IPS DF 19.7 (cell line): ENCODE measurements at places on chromosomes 6 and 20.

DNA sequence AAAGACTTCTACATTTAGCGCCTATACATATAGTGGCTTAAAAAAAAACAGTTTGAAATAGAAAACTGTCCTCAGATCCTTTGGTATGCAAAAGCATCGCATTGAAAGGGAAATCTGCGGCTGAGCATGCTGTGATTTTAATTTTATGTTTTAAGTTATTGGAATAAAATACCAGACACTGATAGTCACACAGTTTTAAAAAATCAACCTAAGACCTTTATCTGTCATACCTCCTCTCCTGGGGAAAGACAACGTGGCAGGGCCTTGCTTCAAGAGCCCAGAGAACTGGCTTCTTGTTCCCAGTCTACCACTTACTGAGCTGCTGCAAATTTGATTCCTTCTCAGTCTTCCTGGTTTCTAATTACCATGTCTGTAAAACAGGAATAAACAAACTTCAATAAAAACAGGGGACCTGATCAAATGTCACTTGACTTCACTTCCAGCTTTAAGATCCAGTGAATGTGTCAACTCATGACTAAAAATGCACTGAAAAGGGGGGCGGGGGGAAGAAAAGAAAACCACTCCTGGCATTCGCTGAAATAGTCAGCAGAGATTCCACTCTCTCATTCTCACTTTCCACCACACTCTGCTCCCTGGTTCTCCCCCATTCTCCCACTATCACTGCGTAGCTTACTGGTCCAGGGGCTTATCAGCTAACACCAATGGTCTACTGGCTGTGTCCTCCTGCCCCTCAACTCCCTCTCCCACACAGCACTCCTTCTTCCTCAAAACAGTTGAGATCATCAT lies 494.7 kb upstream of the MARCKS start:
- DNase-seq: no peak

DNA sequence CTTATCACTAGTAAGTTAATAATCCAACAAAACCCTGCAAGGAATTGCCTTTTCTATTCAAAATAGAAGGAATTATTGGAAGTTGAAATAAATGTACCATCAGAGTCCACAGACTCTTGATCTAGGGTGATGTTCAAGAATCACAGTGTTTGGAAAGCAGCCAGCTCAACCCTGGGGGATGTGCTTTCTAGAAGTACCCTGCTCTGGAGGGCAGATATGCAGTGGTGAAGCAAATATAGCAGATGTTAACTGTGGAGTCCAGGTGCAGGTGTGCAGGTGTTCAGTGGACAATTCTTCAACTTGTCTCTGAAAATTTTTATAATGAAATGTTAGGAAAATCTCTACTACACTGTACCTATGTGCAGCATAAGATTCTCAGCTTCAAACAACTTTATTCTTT lies 9.1 kb upstream of the INSM1 start:
- no peak for DNase-seq

DNA sequence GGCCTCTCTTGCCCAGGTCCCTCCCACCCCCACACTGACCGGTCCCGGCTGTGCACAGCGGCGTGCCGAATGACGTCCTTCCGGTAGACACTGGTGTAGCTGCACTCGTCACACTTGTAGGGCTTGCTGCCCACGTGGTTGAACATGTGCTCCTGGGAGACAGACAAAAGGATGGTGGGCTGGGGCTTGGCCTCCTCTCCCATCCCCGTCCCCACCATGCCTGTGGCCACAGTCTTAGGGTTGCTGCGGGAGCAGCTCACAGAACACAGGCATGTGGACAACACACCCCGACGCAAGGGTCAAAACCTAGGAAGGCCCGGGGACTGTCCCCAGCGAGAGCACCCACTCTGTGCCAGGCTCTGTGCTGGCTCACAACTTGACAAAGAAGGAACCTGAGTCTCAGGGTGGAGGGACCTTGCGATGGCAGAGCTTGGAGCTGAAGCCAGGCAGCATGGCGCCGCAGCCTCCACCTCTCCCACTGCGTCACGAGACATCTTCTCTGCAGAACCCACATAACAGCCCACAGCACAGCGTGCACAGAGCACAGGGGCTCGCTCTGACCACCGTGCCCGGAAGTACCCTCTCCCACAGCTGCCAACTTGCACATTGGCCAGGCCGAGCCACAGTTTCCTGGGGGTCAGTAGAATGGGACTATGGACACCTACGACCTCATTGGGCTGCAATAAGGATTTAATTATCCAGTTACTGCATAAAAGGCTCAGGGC lies 9.8 kb downstream of the ZNF335 start:
- no peak for DNase-seq

- DNase-seq: no peak
These were observed 19.4 kb downstream of the TBPL1 start for GRCh38 chr6:133972388-133972787.

GRCh38 chr20:60482221-60483008 lies 524.2 kb downstream of the CDH26 start:
- no peak for DNase-seq

DNA sequence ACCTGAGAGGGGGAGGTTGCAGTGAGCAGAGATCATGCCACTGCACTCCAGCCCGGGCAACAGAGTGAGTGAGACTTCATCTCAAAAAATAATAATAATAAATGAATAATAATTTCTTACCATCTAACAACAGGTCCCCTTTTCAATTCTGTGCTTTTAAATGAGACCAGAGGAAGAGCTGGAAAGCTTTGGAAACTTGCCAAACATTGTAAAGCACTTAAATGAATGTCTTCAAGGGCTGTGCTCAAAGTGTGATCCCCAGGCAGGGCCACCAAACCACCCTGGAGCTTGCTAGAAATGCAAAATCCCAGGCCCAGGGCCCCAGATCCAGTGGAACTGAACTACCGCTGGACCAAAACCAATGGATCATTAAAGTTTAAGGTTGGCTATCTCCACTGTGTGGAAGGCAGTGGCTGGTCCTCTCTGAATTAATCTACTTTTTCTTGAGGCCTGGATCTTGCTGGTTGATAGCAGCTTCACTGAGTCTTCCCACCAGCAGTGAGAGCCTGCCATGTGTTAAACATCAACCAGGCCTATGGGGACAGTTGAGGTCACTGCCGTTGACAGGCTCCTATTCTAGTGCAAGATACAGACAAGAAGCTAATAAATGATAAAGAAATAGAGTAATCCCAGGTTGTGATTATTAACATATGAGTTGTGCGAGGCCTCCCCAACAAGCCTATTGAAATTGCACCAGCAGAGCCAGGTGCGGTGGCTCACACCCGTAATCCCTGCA lies 23.7 kb upstream of the TFAP2C start:
- no peak for DNase-seq

DNA sequence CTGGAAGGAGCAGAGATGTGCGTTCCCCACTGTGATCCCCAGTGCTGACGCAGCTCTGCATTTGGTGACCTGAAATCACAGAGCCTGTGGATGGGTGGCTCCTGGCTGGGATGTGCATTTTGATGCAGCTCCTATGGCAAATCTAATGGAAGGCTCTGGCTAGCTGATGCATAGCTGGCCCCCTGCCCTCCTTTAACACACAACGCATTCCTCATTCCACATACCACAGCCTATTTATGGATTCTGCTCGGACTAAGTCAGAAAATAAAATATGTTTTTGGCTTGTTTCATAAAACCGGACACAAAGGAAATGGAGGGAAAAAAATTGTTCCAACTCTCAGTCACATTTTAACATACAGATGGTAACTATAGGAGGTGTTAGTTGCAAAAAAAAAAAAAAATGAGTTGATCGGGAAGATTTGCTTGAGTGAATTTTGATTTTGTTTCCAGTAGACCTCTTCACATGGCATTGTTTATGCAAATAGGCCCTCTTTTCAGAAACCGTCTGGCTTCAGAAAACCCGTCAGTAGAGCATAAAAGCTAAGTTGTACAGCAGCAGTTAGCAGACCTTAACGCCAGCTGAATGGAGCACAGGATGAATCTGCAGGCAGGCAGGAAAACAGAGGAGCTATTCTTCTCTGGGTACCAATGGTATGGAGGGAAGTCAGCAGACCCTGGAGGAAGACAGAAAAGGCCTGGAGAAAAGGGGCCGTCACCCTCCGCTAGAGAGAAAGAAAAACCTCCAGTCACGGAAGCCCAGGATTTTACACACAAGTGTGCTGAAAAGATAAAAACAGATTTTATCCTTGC lies 215.4 kb downstream of the HDGFL1 start:
- DNase-seq: no peak

DNA sequence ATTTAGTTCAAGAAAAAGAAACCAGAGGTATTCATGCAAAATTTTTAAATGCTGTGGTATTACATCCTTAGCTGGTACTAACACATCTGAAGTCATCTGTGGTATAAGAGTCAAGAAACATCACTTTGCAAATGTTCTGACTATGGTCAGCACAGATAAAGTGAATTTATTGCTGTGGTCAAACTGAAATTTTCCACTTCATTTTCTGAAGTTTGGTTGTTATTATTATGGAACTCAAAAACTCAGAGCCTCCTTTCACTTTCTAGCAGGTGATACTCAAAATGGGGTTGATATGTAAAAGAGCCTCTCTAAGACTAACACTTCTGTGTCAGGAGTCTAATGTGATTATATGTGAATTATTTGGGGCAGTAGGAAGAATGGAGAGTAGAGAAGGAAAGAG lies 257.8 kb downstream of the RNGTT start:
- DNase-seq: no peak

DNA sequence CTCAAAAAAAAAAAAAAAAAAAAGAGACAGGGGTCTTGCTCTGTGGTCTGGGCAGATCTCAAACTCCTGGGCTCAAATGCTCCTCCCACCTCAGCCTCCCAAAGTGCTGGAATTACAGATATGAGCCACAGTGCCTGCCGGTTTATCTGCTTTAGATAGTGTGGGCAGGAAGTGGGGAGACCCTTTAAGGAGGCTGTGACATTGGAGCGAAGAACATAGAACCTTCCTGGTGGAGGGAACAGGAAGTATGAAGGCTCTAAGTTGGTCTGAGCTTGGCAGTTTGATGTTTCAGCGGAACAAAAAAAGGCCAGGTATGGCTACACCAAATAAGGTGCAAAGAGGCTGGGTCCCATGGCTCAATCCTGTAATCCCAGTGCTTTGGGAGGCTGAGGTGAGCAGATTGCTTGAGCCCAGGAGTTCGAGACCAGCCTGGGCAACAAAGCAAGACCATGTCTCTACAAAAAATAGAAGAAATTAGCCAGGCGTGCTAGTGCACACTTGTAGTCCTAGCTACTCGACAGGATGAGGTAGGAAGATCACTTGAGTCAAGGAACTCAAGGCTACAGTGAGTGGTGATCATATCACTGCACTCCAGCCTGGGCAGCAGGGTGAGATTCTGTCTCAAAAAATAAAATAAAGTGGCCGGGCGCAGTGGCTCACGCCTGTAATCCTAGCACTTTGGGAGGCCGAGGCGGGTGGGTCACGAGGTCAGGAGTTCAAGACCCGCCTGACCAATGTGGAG lies 8.7 kb upstream of the ZMYND8 start:
- no peak for DNase-seq

DNA sequence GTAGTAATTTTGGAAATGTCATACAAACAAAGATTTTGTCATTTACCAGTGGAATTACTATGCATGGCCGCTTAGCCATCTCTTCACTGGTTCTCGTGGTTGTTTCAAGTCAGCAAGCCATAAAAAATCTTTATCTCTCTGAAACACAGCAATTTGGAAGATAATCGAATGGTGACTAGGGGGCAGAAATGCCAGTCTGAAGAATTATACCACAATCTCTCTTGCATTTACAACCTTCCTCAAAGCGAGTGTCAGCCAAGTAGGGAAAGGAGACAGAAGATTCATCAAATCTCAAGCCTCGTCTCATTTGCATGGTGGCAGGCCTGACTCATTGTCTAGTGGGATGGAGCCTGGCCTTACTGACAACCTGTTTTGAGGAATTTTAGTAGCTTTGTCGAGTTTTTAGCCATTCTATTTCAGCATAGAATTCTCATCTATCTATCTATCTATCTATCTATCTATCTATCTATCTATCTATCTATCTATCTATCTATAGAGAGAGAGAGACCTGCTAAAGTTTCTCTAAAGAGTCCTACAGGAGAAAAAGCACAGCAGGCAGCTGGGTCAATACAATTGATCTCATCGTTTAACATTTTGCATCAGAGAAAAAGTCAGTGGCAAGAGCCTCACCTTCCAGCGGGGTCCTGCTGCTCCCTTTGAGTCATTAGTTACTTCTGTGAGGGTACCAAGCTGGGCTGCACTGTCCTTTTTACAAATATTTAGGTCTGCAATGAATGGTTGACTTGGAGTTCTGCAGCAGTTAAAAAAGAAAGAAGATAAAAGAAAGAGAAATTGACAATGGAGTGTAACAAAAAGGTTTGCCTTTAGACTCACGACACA lies 572.8 kb downstream of the TFAP2A start:
- DNase-seq: no peak

DNA sequence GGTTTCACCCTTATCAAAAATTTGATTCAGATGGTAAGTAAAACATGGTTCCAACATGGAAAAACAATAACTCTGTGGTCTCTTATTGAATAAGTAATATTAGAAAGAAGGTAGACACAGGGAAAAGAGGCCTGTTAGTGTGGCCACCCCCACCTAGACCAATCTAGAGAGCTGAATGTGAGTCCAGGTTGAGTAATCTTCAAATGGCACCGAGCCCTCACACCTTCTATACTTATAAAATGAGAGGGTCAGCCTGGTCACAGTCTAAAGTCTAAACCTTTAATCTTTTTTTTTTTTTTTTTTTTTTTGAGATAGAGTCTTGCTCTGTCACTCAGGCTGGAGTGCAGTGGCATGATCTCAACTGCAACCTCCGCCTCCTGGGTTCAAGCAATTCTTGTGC lies 6.9 kb downstream of the FAM184A start:
- no peak for DNase-seq

GRCh38 chr6:68653074-68653705 lies 18.1 kb downstream of the ADGRB3 start:
- no peak for DNase-seq

- no peak for DNase-seq
These were observed 241.9 kb upstream of the MOCS1 start for GRCh38 chr6:40176152-40176551.

- DNase-seq: no peak
These were observed 58.9 kb upstream of the SAMD5 start for GRCh38 chr6:147449405-147450161.

DNA sequence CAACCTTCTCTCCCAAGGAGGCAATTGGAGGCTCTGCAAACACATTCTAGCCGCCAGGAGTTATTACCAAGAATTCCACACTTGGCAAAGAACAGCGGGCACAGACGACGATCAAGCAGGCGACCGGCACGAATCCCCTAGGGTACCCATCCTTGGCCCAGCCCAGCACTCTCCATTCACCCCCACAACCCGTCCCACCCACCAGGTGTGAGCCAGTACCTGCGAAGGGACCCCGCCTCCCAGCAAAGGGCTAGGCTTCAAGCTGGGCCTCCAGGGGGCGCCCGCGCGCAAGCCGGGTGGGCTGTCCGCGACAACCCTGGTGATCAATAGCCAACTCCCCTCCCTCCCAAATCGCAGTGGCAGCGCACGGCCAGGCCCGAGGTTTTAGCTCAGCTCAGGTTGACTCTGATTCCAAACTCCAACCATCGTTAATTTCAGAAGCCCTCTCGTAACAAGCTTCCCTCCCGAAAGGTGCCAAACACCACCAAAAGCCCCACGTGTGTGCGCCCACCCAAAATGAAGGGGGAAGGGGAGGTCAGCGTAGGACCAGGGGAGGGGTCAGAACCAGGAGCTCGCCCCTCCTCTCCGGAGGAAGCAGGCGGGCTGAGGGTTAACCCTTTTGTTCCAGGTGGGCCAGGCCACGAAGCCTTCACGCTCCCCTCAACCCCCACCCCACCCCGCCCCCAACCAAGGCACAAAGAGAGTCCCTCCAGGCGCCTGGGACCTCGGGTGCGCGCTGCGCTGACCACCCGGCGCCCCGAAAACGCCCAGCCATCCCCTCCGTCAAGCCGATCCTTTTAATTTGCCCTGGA lies 2.1 kb downstream of the SALL4 start:
- no peak for DNase-seq
